ENCODE measurements at places on chromosomes 5 and 9. TPM values are rescaled to one million over a fixed set of nuclear protein-coding genes. Genes with fewer than 3 reads are reported as not detected.

Gene RARS1
- total RNA-seq: 62.2 TPM

Gene LRRC19
- not detected for total RNA-seq

Gene AGXT2
- not detected for total RNA-seq

Gene PHYHD1
- total RNA-seq: 16.1 TPM

Gene MAMDC2
- total RNA-seq: 25.1 TPM

Gene PAPPA
- total RNA-seq: 3.9 TPM

Gene TAS2R1
- not detected for total RNA-seq
